ENCODE measurements at places on chromosomes 5 and 9.

GRCh38 chr9:136643596-136644342 lies 18.9 kb upstream of the EGFL7 start:
- DNase-seq: no peak

- no peak for DNase-seq
These were observed 30.9 kb downstream of the CEMIP2 start for GRCh38 chr9:71737455-71737854.

DNA sequence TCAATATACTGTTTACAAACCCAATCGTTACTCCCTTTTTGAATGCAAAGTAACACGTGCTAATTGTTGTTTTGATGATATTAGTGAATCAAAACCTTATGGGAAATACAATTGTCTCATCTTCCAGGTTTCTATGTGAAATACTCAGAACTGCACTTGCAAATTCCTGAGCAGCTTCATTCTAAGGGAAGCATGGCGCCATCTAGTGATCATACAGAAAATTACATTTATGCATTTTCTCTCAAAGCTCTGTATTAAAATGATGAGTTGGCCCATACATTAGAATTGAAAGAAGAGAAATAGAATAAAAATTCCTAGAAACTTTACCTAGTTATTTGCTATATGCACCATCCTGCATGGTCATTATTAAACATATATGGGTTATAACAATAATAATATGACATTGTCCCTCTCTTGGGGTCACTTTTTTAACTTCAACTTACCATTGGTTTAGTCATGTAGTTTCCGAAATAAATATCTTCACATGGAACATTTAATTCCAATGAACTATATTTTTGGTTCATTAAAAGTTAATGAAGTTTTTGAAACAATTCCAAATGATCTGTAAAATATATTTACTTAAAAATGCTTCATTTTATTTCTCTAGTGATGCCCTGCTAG lies 220.0 kb downstream of the PDE4D start:
- DNase-seq: peak; percentile 35

GRCh38 chr5:5886812-5887486 lies 464.5 kb downstream of the ICE1 start:
- peak; percentile 15 for DNase-seq

DNA sequence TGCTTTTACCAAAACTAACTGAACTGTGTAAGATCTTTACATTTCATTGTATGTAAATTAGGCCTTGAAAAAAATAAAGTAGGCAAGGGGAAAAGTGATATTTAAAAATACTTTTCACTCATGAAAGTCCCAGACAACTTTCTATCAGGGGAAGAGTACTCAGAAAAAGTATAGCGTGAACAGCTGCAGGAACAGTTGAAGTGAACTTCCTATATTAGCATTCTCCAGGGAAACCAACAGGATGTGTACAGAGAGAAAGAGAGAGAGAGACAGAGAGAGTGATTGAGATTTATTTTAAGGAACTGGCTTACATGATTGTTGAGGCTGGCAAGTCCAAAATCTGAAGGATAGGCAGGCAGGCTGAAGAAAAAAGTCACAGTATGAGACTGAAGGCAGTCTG lies 42.0 kb downstream of the ERMP1 start:
- DNase-seq: no peak

DNA sequence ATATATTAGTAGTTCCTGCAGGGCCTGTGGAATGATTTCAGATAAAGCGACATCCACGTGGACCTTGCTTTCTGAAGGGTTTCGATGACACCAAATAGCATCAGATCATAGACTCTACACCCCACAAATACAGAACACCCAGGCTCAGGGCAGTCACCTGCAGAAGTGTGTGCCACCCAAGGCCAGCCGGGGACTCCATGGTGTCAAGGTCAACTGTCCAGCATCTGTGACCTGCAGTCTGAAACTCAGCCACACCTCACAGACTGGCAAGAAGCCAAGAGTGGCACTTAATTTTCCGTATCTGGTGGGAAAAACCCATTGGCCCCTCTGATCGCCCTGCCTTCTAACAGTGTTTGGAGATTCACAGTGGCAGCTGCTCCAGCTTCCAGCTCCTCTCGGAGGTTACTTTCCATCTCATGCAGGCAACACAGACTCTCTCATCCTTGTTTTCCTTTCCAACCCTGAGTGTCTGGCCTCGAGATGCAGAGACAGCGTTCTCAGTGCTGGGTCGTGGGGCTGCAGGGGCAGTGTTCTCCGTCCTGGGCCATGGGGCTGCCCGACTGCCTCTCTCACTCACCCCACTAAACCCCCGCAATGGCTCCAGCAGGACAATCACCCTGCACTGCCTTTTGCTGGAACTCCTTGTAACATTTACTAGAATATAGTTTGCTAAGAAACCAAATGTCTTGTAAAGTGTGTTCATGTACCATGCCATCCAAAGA lies 221.9 kb downstream of the IRX2 start:
- no peak for DNase-seq

GRCh38 chr5:110707260-110707844 lies 19.1 kb downstream of the TMEM232 start:
- no peak for DNase-seq

DNA sequence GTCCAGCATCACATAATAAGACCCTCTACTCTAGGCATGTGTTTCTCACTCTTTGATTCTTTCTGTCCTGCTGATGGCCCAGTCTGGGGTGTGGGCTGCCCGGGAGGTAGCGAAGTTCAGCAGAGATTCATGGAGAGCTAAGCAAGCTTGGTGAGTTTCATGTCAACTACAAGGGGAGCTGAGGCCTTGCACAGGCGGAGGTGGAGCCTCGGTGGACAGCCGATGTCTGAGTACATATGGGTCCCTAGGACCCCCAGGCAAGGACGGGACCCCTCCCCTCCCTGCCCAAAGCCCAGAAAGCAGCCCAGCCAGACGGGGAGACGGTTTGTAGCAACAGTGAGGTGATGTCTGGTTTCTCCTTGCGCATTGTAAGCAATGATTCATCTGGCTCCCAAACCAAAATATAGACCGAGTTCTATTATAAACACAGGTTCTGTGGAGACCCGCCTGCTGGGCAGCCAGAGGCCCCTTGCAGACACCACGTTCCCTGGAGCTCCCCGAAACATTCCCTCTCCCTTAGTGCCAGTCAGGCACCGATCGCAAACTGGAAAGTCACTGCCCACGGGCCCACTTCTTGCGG lies 45.5 kb downstream of the COL27A1 start:
- DNase-seq: no peak

GRCh38 chr5:161378701-161379100 lies 167.8 kb downstream of the GABRB2 start:
- DNase-seq: no peak

DNA sequence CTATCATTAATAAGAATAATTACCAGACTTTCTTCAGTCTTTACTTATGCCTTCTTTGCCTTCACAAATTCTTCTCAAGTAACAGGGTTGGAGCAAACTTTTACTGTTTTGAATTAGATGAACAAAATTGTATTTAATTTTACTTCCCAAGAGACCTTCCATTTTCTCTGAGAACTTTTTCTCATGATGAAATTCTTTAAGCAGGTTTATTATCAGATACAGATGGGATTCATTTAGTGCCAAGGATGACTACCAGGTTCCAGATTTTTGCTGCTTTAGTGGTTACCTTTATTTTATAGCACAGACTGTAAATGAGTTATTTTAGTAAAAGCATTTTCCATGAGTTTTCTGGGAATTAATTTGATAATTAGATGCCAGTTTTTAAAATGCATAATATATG lies 125.1 kb downstream of the GDNF start:
- DNase-seq: no peak

- peak; percentile 30 for DNase-seq
These were observed 133.0 kb downstream of the SLF1 start for GRCh38 chr5:94751460-94751859.

- DNase-seq: no peak
These were observed 146.1 kb downstream of the TMEM167A start for GRCh38 chr5:82931110-82931509.

DNA sequence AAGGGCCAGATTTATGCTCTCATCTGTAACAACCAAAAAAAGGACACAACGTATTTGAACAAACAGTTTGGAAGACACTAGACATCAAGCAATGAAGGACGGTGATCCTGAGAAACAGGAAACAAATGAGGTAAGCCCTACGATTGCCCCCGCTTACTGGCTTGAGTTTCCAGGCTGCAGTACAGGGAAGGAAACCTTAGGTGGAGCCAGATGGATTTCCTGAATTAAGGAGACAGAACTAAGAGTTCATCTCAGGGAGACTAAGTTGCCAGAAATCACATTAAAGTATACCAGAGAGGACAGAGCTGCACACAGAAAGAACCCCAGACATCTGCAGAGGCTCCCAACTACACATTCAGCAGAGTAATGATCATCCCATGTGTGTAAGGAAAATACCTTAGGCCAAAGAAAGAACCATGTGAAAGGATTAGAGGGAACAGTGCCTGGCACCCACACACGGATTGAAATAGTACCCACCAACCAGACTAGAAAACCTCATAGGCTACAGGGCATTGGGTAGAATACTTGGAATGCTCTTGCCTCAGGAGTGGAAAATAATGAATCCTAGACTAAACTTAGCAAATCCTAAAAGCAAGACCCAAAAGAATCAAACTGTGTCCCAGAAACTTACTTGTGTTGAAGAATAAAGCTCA lies 99.3 kb upstream of the NIPBL start:
- DNase-seq: peak; percentile 20

GRCh38 chr9:19484699-19485098 lies 75.9 kb downstream of the ACER2 start:
- DNase-seq: no peak

- no peak for DNase-seq
These were observed 43.4 kb downstream of the DBH start for GRCh38 chr9:133679466-133680061.

DNA sequence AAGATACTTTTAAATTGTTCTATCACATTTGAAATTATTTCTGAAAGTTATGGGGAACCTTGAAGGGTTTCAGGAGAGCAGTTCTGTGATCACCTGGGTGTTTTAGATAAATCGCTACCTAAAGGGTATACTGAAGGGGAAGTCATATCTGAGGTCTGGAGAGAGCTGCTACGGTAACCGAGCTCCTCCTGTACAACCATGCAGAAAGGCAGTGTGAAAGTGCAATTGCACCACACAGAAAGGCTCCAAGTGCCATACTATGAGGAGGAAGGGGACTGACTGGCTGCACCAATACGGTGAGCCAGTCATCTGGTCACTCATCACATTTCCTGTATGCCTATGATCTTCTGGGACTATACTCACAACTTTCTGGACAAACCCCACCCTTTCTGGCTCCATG lies 241.4 kb upstream of the SLC24A2 start:
- no peak for DNase-seq

- peak; percentile 18 for DNase-seq
These were observed 435.1 kb upstream of the CDH9 start for GRCh38 chr5:27473307-27474046.

DNA sequence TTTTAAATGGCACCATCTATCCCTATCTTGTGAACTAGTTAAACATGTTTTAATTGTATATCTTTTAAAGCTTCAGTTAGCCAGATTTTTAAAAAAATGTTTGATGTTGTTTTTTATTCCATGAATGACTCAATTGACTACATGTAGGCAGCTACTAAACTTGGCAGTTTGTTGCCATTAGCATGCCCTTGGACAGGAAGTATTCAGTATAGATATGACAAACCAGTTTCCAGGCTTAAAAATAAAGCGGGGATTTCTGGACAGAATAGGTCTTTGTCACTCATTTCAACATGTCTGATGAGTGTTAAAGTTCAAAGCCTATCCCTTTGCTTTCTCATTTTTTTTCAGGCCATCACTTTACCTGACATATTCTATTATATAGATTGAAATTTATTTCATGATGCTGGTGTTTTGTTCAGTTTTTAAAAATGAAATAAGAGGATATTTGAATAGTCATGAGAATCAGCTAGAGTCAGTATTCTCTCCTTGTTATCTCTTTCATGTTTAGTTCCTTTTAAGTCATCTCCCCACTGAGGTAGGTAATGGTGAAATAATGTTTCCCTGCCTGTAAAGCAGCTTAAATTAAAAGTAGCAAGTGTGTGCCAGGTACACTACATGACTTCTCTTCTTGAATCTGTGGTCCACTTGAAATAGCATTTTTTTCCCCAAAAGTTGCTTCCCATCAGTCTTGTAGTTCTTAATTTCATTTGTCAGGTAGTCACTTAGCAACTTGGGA lies 11.9 kb downstream of the TNFAIP8 start:
- no peak for DNase-seq

DNA sequence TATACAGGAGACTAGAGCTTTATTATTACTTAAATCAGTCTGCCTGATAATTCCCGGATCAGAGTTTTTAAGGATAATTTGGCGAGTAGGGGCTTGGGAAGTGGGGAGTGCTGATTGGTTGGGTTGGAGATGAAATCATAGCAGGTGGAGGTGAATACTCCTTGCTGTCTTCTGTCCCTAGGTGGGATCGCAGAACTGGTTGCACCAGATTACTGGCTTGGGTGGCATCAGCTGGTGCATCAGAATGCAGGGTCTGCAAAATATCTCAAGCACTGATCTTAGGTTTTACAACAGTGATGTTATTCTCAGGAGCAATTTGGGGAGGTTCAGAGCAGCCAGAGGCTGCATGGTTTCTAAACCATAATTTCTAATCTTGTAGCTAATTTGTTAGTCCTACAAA lies 68.1 kb downstream of the KIF4B start:
- no peak for DNase-seq

GRCh38 chr9:9284201-9284600 lies 1328.6 kb downstream of the PTPRD start:
- no peak for DNase-seq

DNA sequence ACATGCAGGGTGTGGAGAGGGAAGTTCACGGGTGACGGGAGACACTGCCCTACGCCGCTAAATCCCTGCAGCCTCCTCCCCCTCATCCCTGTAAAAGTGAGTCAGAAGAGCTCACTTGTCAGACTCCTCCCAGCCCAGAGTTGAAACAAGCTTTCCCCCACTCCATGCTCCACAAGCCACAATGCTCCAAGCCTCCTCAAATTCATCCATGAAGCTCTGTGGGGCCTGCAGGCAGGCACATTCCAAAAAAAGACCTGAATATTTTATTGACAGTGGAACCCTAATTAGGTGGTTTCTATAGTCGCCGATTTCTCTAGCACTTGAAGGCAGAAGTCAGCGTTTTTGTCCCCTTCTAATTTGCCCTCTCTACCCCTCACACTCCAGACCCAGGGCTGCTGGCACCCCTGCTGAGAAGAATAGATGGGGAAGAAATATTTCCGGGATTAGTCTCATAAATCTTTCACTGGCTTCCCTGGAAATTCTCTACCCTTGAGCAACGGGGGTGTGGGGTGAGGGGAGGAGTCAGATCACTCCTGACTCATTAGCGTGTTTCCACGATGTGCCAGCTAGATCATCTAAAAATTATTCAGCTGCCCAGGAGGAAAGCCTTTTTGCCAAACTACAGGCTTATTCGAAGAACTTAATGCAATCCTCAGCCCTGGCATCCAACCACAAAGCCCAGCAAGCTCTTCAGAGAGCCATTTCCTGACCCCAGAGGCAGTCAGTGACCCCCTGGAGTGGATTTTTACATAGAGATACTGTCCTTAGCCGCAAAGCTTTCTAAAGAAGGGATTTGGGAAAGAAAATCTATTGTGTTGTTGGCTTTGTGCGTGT lies 97.1 kb downstream of the ENC1 start:
- DNase-seq: peak; percentile 46

- peak; percentile 41 for DNase-seq
These were observed 130.5 kb upstream of the ITGA1 start for GRCh38 chr5:52657247-52657645.

- DNase-seq: no peak
These were observed 21.3 kb downstream of the CYSTM1 start for GRCh38 chr5:140196115-140196814.

- DNase-seq: no peak
These were observed 182.9 kb upstream of the RFX3 start for GRCh38 chr9:3708751-3709150.
